ENCODE measurements at places on chromosomes 1 and 21.

DNA sequence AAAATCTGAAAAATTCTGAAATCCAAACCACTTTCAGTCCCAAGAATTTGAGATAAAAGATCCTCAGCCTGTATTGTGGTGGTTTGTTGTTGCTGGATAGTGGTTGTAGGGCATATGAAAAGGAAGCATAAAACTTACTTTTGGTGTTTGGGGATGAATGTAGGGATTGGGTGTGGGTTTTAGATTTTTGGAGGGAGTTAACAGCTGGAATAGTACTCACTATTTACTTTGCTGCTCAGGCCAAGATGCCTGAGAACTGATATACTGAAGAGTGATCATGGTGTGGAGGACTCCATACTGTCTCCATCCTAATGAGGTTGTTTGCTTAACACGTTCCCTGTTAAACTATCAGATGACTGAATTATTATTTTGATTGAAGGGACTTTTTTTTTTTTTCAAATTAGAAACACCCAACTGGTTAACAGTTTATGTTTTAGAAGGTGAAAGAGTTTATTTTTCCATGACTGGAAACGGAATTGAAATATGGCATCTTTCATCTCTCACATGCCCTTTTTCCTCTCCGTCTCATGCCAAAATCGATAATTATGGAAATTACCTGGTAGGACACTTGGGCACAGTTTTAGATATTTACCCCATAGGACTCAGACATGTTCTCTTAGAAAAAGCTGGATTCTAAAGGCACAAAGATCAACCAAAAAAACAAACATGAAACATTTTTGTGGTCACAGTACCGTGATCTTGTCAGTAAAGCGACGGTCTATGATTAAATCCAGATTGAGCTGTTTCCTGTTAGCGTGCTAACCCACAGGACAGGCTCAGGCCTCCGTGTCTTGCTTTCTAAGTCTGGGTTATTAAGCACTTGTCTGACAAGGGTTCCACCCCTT, 37.3 kb downstream of the RGL1 start:
- peak; percentile 96 for DNase-seq

DNA sequence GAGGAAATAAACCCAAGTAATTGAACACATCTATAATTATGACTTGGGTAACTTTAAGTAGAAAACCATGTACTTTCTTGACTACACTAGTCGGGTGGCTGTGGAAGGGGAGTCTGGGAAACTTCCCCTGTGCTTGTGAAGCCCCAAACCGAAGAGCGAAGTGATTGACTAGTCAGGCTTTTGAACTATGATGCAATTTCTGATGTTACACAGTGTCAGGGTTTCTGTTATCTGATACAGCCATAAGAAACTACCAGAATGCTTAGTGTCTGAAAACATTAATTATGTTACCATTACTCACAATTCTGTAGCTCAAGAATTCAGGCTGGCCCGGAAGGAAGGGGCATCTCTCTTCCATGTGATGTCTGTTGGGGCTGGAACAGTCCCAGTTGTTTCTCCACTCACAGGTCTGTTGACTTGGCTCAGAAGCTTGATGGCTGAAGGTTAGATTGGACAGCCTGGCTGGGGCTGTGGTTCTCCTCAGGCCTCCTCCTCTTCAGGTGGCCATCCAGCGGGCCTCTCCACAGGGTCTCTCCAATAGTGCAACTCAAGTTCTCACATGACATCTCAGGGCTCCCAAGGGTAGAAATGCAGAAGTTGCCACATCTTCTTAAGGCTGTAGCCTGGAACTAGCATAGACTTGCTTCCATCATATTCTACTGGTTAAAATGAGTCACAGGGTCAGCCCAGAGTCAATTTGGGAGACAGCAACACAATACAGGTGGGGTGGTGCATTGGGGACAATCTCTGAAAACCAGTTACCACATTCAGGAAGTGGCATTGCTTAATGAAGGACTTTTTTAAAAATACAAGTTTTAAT, 8.3 kb upstream of the C8B start:
- DNase-seq = no peak

- no peak for DNase-seq
These were observed 12.2 kb downstream of the ALG6 start for GRCh38 chr1:63379583-63379982.

- no peak for DNase-seq
These were observed 48.1 kb upstream of the CD46 start for GRCh38 chr1:207703712-207704111.

All from HFFc6 (cell line).